Activated CD4-positive, CD25-positive, alpha-beta regulatory T cell treated with anti-CD3 and anti-CD28 coated beads, Interleukin-2, amount 50 U/mL, for 72 hours (primary cell): ENCODE measurements at places on chromosomes 4 and X.

DNA sequence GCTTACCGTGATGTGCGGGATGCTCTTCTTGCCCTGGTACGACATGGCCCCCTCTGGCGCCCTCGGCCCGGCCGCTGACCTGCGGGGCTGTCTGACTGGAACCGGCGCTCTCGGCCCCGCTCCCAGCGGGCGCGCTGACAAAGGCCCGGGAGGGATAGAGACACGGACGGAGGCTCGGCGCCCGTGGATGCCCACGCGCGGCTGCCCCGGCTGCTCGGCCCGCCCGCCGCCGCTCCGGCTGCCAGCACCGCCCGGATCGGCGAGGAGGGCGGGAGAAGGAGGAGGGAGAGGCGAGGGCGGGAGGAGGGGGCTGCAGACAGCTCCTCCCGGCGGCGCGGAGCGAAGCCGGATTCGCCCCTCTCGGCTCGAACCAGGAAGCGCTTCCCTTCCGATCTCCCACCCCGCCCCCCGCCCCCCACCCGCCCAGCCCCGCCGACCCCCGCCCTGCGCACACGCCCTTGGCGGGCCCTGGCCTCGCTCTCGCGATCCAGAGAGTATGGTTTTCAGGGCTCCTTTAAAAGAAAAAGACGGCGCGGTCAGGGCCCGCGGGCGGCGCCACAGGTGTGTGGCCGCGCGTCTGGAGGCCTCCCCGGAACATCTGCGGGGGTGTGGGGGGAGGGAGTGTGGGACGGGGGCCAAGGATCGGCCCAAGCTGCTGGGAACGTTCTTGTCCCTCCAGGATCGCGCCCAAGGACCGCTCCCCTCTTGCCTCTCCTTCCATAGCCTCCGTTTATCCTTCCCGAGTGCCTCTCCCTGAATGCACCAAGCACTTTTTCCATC is 4.5 kb downstream of the CRMP1 start:
- no peak for DNase-seq

GRCh38 chr4:122827258-122827878 is 737 bp downstream of the FGF2 start:
- DNase-seq = peak; percentile 38

GRCh38 chrX:67636532-67636931 is 92.7 kb downstream of the AR start:
- DNase-seq = no peak

GRCh38 chr4:26522478-26522877 is 32.2 kb upstream of the CCKAR start:
- DNase-seq = no peak

GRCh38 chr4:84413480-84413879 is 85.6 kb downstream of the NKX6-1 start:
- DNase-seq = no peak

GRCh38 chrX:39828971-39829370 is 268.8 kb downstream of the BCOR start:
- no peak for DNase-seq

GRCh38 chr4:124948976-124949597 is 236.6 kb upstream of the ANKRD50 start:
- no peak for DNase-seq
